ENCODE measurements at places on chromosomes 16 and 17. TPM values are rescaled to one million over a fixed set of nuclear protein-coding genes. Genes with fewer than 3 reads are reported as not detected.

Gene TAT
- total RNA-seq = not detected

Gene MPV17L
- total RNA-seq = 6.6 TPM

Gene AANAT
- total RNA-seq = not detected

Gene HIGD1B
- 5.4 TPM for total RNA-seq

Gene MYH3
- total RNA-seq = 1.2 TPM

Gene MAPT
- total RNA-seq = 11.1 TPM

Gene KCNH6
- not detected for total RNA-seq

Gene TNFRSF17
- not detected for total RNA-seq

Gene EMP2
- total RNA-seq = 63.2 TPM

Gene CD68
- total RNA-seq = 34.5 TPM

DNA sequence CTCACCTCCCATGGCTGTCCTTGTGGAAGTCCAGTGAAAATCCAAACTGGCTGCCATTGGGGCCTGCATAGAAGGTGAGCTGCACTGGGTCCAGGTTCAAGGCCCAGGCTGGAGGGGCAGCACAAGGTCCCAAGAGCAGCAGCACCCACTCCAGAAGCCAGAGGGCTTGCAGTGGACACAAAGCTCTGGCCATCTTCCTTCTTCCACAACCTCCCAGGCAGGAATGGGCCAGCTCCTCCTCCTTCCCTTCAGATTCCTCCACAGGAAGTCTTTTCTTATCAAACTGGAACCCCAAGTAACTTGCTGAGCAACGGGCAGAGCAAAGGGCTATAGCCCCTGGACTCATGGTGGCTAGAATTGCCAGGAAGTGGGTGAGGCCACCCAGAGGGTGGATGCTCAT is at the start of gene ITGA2B:
Gene ITGA2B, minus strand, starts transcription at position 369 of the 400 bp plus-strand sequence. Its CDS starts 176 bp downstream, at position 193.
- H3K4me1 ChIP-seq = peaks cover 19% of the 10 kb centered on the region
- no peak within 1 kb of the TSS for H3K27ac ChIP-seq
- DNase-seq = no peak
- no peak within 1 kb of the TSS for H3K4me3 ChIP-seq

DNA sequence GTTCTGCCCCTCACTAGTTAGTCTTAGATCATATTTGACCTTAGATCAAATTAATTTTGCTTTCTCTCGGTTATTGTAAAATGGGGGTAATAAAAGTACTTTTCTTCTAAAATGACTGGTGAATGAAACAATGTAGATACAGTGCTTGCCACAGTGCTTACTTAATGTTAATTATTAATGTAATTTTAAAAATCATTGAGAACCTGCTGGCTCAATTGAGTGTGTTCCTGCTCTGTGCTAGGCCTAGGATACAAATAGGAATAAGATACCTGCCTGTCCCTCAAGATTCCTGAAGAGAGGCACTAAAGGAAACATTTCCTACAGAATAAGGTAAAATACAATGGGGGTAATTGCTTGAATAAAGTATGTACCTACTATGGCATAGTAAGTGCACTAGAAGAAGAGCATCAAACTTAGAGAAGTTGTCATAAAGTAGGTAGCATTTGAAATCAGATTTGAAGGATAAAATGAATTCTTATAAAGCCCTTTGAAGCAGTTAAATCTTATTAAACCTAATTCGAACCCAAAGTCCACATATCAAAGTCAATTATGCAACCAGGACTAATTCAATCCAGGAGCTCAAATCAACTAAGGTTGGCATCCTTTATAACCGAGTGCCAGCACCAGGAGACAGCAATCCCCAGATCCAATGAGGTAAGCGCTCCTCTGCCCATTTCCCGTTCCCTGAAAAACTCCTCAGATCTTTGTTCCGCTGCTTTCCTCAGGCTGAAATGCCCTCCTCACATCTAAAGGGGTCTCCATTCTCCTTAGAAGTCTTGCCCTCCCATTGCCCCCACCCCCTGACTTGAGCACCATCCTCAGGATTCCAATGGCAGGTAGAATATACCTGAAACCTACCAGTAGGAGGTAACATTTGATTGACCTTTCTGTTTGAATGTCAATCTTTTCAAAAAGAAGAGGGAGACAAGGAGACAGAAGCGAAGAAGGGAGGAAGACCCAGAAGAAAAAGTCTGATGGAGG is 2.4 kb upstream of the MED13 start:
- no peak overlapping the region for H3K4me3 ChIP-seq
- DNase-seq = peak; percentile 34
- no peaks in the 10 kb centered on the region for H3K27me3 ChIP-seq
- no peak overlapping the region for H3K27ac ChIP-seq

DNA sequence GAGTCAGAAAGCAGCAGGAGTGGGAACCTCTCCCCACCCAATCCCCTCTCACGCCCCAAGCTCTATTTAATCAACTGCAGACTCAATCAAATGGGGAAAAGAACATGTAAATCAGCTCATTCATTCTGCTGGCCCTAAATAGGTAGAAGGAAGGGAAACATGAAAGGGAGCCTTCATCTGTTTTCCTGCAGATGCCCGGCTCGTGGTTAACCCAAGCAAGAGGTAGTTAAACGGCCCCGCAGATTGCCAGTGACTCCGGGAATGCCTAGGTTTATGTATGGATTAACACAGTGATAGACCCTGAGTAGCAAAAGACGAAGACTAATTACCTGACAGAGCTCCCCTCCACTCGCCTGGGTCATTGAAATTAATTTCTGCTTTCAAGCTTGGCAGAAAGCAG is 542.0 kb downstream of the WWOX start:
- H3K36me3 ChIP-seq = no peaks in the 10 kb centered on the region
- no peak overlapping the region for H3K4me3 ChIP-seq
- H3K27me3 ChIP-seq = no peaks in the 10 kb centered on the region
- H3K4me1 ChIP-seq = no peaks in the 10 kb centered on the region
- H3K27ac ChIP-seq = no peak overlapping the region

DNA sequence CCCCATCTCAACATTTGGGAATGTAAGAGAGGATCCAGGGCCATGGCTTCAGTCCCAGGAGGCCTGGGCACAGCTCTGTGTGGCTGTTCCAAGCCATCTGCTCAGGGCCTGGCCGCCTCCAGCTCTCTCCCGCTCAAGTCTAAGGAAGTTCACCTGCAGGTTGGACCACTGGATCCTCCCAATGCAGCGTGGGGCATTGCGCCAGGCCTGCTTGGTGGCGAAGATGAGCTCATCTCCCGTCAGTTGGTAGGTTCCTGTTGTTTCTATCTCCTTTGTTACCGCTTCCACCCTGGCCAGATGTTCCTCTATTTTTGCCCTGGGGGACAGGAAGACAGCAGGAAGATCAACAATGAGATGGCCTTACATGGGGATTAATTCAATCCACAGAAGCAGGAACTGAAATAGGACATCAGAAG is 17.5 kb downstream of the NOS2 start:
- DNase-seq = no peak
- H3K36me3 ChIP-seq = no peaks in the 10 kb centered on the region
- H3K4me3 ChIP-seq = no peak overlapping the region
- no peaks in the 10 kb centered on the region for H3K27me3 ChIP-seq
- H3K27ac ChIP-seq = no peak overlapping the region

DNA sequence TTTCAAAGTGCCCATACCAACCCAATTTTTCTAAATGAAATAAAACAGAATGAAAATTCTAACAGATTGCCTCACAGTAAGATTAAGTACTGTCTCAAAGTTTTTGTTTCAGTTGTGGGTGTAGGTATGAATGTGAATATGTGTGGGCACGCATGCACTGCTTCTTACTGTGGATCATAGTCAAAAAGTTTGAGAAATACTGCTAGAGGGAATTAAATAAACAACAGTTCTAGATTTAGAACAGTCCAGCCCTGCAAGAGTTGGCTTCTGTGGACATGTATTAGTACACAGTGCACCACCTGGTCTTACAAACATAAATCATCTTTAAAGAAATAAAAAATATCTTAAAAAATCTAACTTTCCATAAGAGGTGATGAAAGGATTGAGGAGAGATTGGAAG is 8.4 kb downstream of the ZNF652 start:
- H3K27ac ChIP-seq = peak overlapping the region; percentile 65
- no peak for DNase-seq
- peaks cover 60% of the 10 kb centered on the region for H3K4me1 ChIP-seq
- peak overlapping the region; percentile 13 for H3K4me3 ChIP-seq
- no peaks in the 10 kb centered on the region for H3K36me3 ChIP-seq

DNA sequence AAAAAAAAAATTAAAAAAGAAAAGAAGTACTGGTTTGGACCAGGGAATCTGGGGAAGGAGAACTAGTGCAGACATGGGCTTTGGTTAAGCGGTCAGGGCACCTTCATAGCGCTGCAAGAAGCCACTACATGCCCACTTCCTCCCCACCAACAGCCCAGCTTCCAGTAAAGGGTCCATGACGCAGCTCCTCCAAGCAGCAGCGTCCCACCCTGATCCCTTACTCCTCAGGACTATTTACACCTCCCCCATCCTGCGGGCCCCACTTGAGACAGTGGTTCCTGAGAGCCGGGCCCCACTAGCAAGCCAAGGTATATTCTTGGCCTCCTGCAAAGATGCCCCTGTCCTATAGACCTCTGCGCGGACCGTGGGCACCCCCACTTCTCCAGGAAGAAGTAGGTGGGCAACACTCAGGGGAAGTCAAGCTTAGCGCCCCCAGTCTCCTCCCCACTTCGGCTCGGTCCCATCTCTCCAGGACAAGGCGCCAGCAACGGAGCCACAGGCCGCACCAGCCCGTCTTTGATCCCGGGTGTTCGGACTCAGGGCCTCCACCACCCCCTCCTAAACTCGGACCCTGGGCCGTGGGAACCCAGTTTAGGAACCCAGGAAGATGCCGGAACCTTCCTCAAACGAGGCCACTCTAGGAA is 913 bp upstream of the PRR14 start:
- H3K4me1 ChIP-seq = peaks cover 17% of the 10 kb centered on the region
- H3K4me3 ChIP-seq = peak overlapping the region; percentile 82
- peak; percentile 93 for DNase-seq
- H3K36me3 ChIP-seq = peaks cover 27% of the 10 kb centered on the region
- peak overlapping the region; percentile 95 for H3K27ac ChIP-seq
- no peaks in the 10 kb centered on the region for H3K27me3 ChIP-seq

DNA sequence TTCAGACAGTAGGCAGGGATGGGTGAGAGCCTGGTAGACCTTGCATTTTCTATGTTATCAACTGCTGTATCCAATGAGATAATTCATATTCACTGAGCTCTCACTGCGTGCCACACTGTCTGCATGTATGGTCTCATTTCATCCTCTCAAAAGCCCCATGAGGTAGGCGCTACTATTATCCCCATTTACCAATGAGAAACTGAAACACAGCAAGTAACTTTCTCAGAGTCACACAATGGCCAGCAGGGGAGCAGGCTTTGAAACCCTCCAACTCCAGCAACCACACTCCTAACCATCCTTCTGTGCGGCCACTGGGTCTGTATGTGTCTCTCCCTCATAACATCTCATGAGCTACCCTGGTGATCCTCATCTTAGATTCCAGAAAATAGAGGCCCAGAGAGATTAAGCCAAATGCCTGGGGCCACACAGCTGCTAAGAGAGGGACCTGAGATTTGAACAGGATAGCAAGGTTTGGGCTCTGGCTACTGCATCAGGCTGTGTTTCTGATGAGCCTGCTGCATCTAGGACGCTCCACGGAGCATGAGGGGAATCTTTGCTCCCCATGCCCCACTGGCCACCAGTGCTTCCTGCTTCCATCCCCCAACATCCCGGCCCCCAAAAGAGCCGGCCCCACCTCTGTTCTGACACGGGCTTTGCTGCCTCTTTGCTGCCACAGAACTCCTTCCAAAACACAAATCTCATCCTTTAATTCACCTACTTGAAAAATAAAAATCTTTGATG is 3.2 kb downstream of the CCR7 start:
- H3K4me3 ChIP-seq = no peak overlapping the region
- no peaks in the 10 kb centered on the region for H3K27me3 ChIP-seq
- no peak overlapping the region for H3K27ac ChIP-seq
- no peaks in the 10 kb centered on the region for H3K36me3 ChIP-seq
- peaks cover 37% of the 10 kb centered on the region for H3K4me1 ChIP-seq

- no peaks in the 10 kb centered on the region for H3K36me3 ChIP-seq
- H3K4me1 ChIP-seq = peaks cover 4% of the 10 kb centered on the region
- no peaks in the 10 kb centered on the region for H3K27me3 ChIP-seq
- no peak overlapping the region for H3K27ac ChIP-seq
- no peak for DNase-seq
Measured at GRCh38 chr17:81315129-81315884, 20.2 kb upstream of the SLC38A10 start.

DNA sequence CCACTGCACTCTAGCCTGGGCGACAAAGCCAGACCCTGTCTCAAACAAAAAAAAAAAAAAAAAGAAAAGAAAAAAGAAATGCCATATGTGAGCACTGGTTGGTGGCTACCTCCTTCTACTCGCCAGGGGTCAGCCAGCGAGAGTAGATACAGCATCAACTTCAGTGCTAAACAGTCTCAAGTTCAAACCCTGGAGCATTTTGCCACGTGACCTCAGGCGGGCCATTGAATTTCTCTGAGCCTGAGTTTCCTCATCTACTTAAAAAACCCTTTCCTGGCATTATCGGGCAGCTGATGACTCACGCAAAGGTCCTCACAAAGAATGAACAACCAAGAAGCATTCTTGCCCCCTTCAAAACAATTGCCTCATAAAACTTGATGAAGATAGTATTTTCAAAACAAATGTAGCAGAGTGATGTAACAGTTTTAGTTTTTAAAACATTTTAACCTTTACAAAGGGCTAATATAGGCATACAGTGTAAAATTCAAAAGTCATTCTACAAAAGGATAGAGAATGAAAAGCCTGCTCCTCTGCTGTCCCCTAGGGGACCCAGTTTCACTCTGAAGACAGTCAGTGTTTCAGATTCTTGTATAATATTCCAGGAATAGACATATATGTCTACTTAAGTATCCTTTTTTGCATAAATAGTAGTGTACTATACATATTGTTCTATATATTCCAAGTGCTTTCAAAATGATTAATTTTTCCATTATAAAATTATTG is 28.4 kb downstream of the DNAH2 start:
- no peak overlapping the region for H3K27ac ChIP-seq
- H3K27me3 ChIP-seq = no peaks in the 10 kb centered on the region
- no peaks in the 10 kb centered on the region for H3K4me1 ChIP-seq
- DNase-seq = no peak
- no peaks in the 10 kb centered on the region for H3K36me3 ChIP-seq

- peaks cover 82% of the 10 kb centered on the region for H3K4me1 ChIP-seq
- H3K36me3 ChIP-seq = no peaks in the 10 kb centered on the region
- H3K27ac ChIP-seq = peak overlapping the region; percentile 50
- DNase-seq = no peak
- H3K4me3 ChIP-seq = no peak overlapping the region
Measured at GRCh38 chr16:58124601-58124915, 4.6 kb downstream of the CFAP20 start.

- H3K27ac ChIP-seq = no peak overlapping the region
- H3K4me1 ChIP-seq = peaks cover 9% of the 10 kb centered on the region
- DNase-seq = peak; percentile 50
- H3K27me3 ChIP-seq = no peaks in the 10 kb centered on the region
Measured at GRCh38 chr16:50842589-50842988, 100.7 kb downstream of the CYLD start.

- no peaks in the 10 kb centered on the region for H3K36me3 ChIP-seq
- peaks cover 19% of the 10 kb centered on the region for H3K4me1 ChIP-seq
- H3K27me3 ChIP-seq = no peaks in the 10 kb centered on the region
- no peak overlapping the region for H3K4me3 ChIP-seq
Measured at GRCh38 chr16:79838496-79839259, 238.1 kb upstream of the MAF start.

GRCh38 chr16:10168258-10168657 is 14.0 kb downstream of the GRIN2A start:
- no peak for DNase-seq
- no peak overlapping the region for H3K4me3 ChIP-seq
- peak overlapping the region; percentile 76 for H3K27ac ChIP-seq
- H3K27me3 ChIP-seq = no peaks in the 10 kb centered on the region

All from esophagus muscularis mucosa (tissue), 4 donors.